ENCODE measurements at places on chromosomes 4 and X.

GRCh38 chr4:56540826-56541225, 35.2 kb downstream of the ARL9 start:
- no peak for DNase-seq

GRCh38 chr4:15488136-15488535, 18.5 kb downstream of the CC2D2A start:
- DNase-seq = no peak

GRCh38 chr4:101846550-101846949, 56.0 kb downstream of the BANK1 start:
- DNase-seq = no peak

GRCh38 chr4:172688534-172688933, 480.1 kb upstream of the GALNT7 start:
- no peak for DNase-seq

- DNase-seq = no peak
Observed at GRCh38 chr4:19260346-19260745, 991.4 kb upstream of the SLIT2 start.

- DNase-seq = no peak
Observed at GRCh38 chr4:121344098-121344497, 36.7 kb downstream of the QRFPR start.

DNA sequence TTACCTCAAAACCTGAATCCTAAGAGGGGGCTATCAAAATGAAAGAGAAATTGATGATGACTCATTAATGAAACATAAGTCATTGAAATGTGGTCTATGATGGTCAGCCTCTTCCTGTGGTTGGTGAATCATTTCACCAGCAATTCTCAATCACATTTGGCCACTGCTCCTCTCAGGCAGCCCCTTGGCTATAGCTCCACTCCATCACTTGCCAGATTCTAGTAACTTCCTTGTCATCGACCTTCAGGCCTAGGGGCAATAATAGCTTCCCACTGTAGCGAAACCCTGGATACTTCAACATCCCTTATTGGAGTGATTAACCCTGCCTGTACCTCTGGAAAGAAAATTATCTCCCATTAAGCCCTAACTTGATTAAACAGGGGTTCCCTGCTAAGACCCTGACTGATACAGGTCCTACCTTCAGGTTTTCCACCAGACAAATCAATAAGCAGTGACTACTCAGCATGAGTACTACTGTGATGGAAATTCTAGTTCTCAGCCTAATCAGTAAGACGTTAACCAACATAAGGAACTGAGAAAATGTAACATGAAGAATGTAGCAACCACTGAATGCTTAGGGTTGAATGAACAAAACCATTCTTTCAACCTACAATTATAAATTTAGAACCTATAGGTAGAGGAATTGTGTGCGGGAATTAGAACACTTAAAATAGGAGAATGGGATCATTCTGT, 30.4 kb downstream of the ADH7 start:
- DNase-seq = peak; percentile 75

- no peak for DNase-seq
Observed at GRCh38 chrX:22559506-22559905, 286.8 kb downstream of the CBLL2 start.

DNA sequence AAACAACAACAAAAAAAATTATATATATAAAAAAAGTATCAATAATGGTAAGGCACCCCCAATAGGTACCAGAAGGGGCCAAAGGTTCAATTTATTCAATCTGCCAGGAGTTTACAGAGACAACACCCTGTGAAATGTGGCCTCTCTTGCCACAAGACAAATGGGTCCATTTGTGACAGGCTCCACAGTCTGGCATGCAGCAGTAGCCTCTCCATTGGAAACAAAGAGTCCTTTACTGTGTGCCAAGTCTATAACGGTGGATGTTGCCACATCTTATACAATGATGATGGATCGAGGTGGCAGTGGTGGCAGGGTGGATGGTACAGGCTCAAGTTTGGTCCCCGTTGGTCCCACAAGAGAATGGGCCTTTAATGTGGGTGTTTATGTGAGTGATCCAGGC, 70.1 kb upstream of the SH3RF1 start:
- no peak for DNase-seq

- DNase-seq = no peak
Observed at GRCh38 chr4:99390055-99390454, 37.5 kb upstream of the ADH1C start.

DNA sequence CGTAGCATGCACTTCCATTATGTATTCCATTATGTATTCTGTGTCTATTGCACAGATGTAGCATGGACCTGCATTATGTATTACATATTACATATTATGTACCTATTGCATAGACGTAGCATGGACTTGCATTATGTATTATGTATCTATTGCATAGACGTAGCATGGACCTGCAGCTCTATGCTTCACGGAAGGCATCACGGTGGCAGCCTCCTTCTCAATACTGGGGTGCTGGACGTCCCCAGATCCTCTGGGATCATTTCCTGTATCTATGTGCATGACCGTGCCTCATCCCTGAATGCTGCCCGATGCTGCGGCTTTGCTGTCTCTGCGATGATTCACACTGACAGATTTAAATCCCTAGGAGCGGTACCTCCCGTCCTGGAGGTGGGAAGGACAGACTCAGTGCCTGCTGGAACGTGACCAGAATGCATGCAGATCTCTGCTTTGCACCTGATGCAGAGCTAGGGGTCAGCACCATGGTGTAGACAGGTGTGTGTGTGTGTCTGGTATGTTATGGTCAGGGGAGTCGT, 317.5 kb downstream of the DHRSX start:
- no peak for DNase-seq

DNA sequence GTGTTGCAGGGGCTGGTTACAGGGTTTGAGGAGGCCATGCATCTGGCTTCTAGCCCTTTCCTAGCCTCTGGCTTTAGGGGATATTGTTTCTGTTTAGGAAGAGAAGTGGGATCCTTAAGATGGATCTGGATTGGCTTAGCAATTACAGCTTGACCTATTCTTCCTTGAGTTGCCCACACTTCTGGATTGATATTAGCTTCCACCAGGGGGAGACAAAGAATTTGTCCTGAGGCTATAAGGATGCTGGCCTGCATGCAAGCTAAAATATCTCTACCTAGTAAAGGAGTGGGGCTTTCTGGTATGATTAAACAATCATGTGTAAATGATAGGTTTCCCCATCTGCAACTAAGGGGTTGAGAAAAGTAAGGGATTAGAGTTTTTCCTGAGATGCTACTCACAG, 117.2 kb downstream of the TEX13C start:
- DNase-seq = no peak

- DNase-seq = no peak
Observed at GRCh38 chr4:152563209-152563608, 27.3 kb upstream of the FBXW7 start.

DNA sequence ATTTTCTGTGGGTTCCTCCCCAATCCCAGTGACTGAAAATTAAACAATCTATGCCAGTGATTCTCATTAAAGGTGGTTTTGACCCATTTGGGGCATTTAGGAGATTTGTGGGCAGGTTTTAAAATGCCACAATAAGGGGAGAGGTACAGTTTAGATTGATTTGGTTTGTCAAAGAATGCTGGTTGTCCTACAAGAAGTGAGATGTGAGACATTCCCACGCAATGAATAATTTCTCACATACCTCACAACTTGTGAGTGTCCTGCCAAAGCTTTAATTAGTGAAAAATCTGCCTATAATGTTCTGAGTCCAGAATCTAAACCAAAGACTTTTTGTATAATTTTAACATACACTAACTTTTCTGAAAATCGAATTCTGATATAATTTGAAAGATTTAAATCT, 199.4 kb downstream of the MAPK10 start:
- no peak for DNase-seq

DNA sequence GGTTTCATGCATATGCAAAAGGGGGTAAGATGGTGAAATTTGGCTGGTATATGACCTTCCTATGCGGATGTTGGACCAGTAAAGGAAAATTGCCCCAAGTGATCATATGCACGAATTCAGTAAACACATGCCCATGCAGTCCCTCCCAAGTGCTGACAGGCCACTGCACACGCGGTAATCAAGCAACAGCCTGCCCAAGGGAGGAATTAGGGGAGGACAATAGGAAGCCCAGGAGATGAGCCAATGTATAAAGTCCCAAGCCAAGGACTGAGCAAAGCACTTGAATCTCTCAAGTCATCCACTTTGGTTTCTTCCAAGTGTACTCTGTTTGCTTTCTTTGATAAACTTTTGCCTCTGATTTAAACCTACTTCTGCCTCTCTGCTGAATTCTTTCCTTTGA, 21.1 kb downstream of the MAGEB16 start:
- DNase-seq = no peak

GRCh38 chr4:57055886-57056285, 54.3 kb downstream of the IGFBP7 start:
- DNase-seq = no peak

Data from ascending aorta (tissue), 2 donors.